GM12865 (cell line): ENCODE measurements at places on chromosomes 12 and 14.
A peak's percentile ranks its signal among the peaks of the same experiment; 100 is the strongest.

- DNase-seq: no peak
Measured at GRCh38 chr12:87779858-87780498, 249.2 kb downstream of the C12orf50 start.

- DNase-seq: peak; percentile 52
Measured at GRCh38 chr12:127293507-127294310, 973.3 kb upstream of the TMEM132C start.

DNA sequence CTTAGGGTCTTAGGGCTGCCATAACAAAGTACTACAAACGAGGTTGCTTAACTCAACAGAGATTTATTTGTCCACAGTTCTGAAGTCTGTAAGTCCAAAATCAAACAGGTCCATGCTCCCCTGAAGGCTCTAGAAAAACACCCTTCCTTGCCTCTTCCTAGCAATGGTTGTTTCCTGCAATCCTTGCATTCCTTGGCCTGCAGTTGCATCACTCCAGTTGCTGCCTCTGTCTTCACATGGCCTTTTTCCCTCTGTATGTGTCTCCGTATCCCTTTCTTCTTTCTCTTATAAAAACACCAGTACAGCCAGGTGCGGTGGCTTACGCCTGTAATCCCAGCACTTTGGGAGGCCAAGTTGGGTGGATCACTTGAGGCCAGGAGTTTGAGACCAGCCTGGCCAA, 17.4 kb downstream of the KCNMB4 start:
- DNase-seq: no peak

GRCh38 chr12:24138041-24138440, 188.6 kb upstream of the SOX5 start:
- DNase-seq: no peak

DNA sequence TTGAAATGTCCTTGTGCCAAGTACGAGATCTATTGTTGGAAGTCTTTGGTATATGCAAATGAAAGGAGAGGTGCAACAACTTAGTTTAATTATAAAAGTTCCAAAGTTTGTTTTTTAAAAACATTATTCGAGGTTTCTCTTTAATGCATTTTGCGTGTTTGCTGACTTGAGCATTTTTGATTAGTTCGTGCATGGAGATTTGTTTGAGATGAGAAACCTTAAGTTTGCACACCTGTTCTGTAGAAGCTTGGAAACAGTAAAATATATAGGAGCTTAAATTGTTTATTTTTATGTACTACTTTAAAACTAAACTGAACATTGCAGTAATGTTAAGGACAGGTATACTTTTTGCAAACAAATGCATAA, 2.3 kb downstream of the HSPA2 start:
- DNase-seq: no peak

DNA sequence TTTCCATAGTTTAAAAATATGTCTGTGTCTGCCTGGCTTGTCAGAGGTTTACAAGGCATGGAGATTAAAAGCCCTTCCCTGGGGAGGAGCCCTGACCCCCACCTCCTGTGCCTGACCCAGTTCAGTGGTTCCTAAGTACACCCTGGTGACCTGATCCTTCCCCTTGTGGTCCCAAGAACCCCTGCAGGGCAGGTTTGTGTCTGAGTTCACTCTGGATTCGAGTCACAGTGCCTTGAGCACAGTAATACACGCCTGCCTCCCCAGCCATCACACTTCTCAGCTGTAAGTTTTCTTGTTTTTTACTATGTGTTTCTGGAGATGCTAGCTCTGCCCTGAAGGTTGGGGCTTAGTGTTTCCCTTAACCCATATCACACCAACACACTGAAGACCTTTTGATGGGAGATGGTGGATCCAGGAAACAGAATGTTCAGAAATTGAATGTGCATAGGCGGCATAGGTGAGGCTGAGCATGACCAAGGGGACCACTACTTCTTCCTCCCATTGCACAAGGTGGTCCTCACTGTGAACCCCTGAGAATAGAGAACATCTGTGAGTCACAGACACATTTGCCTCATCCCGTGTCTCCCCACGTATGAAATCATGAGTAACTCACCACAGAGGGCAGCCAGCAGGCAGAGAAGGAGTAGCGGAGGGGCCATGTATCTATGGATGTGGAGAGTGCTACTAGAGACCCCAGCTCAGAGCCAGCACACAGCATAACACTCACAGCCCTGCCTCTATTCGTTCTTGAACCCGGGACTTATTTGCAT, 962.9 kb downstream of the TMEM121 start:
- no peak for DNase-seq

DNA sequence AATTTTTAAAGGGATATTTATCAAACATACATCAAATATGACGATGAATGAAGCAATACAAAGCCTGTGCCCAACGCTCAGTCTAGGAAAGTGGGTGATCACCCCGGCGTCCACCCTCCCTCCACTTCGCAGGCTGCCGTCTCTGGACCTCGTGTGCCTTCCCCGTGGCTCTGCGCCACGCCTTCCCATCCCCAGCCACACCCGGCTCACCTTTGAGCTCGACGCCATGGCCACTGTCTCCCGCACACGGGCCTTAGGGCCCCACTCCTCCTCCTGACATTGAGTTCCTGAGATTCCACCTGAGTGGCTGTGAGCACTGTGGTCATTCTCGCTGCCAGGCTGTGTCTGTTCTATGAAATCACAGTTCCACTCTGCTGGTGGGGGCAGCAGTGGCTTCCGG, 56.7 kb downstream of the GALNT9 start:
- DNase-seq: no peak

DNA sequence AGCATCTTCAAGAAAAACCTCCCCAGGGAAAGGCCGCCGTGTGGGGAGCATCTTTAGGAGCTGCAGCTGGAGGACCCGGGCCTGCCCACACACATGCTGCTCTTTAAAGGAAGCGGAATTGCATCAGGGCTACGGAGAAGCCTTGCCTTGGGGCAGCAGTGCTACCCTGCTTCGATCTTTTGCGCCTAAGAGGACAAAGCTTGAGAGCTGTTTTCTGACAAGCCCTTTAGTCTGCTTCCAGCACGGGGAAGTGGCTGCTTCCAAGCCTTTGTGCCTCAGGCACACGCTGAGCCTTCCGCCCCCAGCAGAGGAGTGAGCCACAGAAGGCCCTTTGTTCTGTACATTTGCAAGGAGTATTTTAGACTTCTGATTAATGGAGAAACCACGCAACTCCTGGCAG, 31.5 kb downstream of the COA8 start:
- no peak for DNase-seq

- no peak for DNase-seq
Measured at GRCh38 chr12:5134861-5135525, 91.3 kb downstream of the KCNA5 start.

- no peak for DNase-seq
Measured at GRCh38 chr12:10457760-10458159, 4.6 kb upstream of the KLRC1 start.

GRCh38 chr12:66203820-66204219, 14.8 kb downstream of the IRAK3 start:
- DNase-seq: no peak

- DNase-seq: no peak
Measured at GRCh38 chr14:44297437-44297836, 209.6 kb downstream of the FSCB start.

DNA sequence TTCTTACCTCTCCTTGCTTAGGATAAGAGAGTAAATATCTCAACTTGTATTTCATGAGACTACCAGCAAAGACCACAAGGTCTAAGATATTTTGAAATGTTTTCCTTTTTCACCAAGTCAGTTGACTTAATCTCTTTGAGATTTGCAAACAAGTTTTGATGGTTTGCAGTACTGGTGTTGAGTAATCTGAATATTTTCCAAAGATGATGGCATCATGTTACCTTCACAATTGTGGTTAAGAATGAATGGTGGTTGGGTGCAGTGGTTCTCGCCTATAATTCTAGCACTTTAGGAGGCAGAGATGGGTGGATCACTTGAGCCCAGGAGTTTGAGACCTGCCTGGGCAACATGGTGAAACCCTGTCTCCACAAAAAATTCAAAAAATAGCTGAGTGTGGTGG, 225.7 kb downstream of the TMTC2 start:
- DNase-seq: no peak

- DNase-seq: no peak
Measured at GRCh38 chr12:95922231-95922630, 20.2 kb downstream of the CCDC38 start.

- no peak for DNase-seq
Measured at GRCh38 chr14:81007131-81007530, 51.7 kb downstream of the TSHR start.

GRCh38 chr14:53152887-53153701, at the start of gene DDHD1:
DDHD1 (minus strand) TSS chr14:53153323; CDS start chr14:53153098, 225 bp downstream.
- DNase-seq: peak; percentile 96

DNA sequence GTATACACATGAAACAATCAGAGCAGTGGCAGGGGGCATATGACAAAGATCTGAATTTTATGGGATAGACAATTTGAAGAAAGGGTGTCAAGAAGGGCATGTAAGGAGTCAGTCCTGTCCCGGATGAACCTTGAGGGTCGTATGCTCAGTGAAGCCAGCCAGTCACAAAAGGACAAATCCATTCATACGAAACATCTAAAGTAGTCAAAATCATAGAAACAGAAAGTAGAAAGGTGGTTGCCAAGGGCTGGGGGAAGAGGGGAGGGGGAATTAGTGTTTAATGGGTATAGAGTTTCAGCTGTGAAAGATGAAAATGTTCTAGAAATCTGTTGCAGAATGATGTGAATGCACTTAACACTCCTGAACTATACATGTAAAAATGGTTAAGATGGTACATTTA, 157.5 kb downstream of the TGFB3 start:
- DNase-seq: peak; percentile 14

- peak; percentile 48 for DNase-seq
Measured at GRCh38 chr12:112408621-112409020, 784 bp downstream of the RPL6 start.

- DNase-seq: no peak
Measured at GRCh38 chr12:42735861-42736361, 146.4 kb upstream of the PRICKLE1 start.

DNA sequence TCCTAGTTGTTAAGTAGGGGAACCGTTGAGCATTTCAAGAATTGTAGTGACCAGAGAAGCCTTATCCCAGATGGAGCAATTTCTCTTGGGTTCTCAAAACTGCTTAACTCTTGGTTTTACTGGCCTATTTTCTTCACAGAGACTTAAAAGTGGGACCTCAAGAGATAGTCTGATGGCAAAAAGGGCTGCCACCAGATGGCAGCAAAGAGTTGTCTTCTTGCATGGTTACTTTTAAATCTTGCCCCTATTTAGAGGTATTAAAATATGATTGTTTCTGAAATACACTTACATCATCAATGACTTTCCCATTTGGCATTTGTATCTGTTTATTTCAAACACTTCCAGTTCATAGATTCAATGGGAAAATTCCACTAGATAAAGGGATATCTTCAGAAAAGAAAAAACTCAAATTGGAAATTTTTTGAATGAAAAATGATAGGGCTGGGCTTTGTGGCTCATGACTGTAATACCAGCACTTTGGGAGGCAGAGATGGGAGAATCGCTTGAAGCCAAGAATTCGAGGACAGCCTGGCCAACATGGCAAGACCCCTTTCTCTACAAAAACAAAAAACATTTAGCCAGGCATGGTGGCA, 69.9 kb upstream of the CNTN1 start:
- peak; percentile 71 for DNase-seq

DNA sequence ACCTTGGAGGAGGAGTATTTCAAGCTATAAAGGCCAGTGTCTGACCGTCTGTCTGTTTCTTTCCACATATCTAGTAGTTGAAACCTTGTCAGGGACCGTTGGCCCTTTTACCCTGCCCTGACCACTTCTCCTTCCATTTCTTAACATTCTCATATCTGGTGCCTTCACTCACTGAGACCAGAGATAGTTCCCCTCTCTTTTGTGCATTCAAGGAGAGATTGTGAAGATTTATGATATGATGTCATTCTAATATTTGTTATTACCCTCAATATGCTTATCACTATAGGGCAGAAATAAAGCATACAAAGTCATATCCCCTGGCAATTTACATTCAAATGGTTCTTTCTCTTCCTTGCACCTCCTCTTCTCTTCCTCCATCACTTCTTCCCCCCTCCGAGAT, 83.3 kb downstream of the PLXNC1 start:
- DNase-seq: no peak

DNA sequence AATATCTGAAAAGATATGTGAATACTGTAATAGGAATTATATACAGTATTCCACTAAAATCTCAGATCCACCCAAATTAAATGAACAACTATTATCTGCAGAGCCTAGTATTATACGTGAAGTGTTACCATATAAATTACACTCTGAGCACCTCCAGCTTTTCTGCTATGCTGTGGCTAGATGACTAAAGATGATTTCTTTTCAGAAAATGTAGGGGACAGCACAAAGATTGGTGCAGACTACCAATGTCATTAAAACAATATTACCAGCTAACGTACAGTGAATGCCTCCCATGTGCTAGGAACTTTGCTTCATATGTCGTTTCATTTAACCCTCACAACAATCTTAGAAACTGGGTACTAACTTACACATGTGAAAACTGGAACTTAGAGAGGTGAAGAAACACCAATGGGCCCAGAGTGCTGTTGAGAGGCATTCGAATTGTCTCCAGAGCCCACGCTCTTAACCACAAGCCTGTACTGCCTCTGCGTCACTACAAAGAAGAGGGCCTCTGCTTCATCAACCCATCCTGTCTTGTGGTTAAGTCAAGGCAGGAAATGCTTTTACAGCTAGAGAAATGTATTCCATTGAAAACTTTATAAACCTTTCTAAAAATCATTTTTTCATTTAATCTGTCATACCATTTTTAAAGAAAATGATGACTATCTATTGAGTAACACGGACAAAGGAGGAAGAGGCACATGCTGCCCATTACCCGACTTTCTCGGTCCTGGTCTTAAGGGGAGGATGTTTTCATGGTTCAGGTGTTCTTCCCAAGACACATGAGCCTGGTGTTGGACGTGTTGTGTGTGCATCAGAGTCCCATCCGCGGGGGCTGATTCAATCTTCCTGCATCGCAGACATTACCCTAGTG, 1.3 kb downstream of the GPR65 start:
- DNase-seq: peak; percentile 90

DNA sequence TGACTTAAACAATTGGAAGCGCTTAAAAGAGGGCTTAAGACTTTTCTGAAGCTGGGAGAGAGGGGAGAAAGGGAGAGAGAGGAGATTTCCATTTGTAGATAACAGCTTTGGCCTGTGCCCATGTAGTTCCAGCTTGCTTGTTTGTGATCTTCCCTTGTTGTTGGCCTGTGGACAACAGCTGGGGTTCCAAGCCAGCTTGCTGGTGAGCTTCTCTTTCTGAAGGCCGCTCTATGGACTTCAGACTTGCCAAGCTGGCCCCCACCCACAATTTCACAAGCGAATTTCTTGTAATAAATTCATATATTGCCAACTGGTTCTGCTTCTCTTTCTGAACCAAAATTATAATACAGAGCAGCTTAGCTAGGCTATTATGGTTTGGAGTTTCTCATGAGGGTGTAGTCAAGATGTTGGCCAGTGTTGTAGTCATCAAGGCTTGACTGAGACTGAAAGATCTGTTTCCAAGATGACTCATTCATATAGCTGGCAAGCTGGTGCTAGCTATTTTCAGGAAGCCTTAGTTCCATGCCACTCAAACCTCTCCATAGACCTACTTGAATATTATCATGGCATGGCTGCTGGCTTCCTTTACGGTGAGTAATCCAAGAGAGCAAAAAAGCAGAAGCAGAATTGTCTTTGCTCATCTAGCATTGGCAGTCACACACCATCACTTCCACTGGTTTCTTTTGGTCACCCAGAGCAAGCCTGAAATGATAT, 89.4 kb downstream of the ATP23 start:
- no peak for DNase-seq

GRCh38 chr14:98093111-98093510, 1178.9 kb downstream of the BCL11B start:
- no peak for DNase-seq
